ENCODE measurements at places on chromosomes 1 and 21.

- DNase-seq: no peak
Measured at GRCh38 chr1:79037085-79037484, 30.6 kb upstream of the ADGRL4 start.

DNA sequence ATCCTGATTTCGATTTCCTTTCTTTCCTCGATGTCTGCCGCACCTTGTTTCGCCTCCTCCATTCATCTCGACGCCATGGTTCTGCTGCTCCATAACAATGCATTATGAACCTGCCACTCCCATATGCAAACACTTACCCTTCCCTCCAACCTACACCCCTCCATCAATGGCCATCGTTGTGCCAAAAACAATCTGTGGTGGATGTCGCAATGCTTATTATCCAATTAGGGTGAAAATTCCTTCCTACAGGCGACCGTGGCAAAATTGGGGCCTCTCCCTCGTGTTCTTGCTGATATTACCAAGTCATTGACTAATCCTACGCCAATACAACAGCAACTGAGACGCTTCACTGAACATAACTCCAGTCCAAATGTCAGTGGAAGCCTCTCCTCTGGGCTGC, 40.3 kb downstream of the CLEC20A start:
- no peak for DNase-seq

GRCh38 chr1:16082283-16083038, 9.0 kb upstream of the FAM131C start:
- peak; percentile 78 for DNase-seq

- DNase-seq: no peak
Measured at GRCh38 chr1:192789871-192790270, 19.0 kb upstream of the RGS2 start.

- DNase-seq: peak; percentile 51
Measured at GRCh38 chr1:218557731-218558130, 212.6 kb downstream of the TGFB2 start.

DNA sequence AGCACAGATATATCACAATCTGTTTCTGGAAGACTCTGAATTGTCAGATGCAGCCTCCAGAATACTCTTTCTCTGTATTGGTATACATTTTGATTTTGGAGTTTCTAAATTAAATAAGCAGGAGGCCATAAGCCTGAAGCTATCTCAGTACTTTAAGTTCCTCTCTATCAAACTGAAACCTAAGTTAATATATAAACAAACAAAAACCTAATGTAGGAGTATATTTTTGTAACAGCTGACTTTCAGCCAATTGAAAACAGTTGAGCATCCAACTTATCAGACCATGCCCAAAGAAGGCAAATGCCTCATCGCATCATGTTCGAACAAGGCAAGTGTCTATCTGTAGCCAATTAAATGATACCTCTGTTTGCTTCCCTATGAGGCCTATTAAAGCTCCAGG, 1054.4 kb downstream of the AMY1C start:
- no peak for DNase-seq

DNA sequence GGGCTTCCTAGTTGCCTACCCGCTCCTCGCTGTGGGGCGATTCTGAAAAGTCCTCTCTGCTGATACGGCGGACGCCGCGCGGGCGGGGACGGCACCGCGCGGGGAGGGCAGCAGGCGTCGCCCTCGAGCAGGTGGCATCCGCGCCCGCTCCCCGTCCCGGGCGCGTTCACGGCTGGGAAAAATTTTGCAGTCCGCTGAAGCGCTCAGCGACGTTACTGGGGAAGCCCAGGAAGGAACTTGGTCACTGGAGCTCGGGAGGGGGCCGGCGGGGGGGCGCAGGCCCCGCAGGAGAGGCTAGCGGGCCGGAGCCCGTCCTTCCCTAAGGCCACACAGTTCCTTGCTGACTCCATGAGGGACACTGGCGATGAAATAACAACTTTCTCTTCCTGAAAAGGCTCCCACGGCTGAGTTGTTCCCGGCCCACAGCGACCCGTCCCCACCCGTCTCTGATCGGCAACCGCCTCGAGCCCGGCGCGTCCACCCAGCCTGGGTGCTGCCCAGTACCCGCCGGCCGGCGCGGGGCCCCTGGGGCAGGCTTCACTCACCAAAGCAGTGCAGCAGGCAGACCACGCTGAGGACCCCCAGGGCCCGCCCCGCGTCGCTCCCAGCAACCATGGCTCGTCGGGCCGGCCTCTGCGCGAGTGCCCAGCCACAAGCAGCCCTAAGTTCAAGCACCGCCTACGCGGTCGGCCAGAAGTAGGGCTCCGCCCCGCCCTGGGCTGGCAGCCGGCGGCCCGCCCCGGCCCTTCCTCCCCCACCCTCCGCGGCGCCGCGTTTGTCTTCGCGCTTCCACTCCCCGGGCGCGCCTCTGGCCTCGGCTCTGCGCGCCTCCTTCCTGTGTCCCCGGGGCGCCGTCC, at the start of gene CD58:
CD58 (minus strand) TSS at position 669 of the 857 bp plus-strand sequence; CDS start at position 615, 54 bp downstream.
- DNase-seq: peak; percentile 95

DNA sequence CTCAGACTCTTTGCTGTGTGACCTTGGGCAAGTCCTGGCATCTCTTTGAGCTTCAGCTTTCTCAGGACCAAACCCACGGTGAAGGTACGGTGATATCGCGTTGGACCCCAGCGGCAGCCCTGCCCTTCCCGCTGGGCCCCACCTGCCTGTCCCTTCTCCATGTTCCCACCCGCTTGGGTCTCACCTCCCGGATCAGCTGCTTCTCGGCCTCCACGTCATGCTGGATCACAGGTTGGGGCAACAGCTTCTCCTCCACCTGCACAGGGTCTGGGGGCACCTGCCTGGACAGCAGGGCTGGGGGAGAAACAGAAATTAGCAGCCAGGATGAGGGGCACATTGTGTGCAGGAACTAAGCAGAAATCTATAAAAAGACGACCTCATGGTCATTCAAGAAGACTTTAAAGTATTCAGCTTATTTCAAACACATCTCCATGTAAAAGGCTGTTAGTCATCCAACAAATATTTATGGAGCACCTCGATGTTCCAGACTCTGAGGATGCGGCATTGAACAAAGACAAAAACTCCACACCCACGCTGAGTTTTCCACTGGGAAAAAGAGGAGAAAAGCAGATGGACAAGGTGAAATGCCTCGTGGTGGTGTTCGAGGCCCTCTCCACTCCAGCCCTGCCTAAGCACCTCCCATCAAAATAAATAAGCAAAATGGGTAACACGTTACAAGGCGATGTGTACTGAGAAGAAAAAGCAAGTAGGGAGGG, 19.5 kb downstream of the KIF17 start:
- peak; percentile 54 for DNase-seq

- no peak for DNase-seq
Measured at GRCh38 chr1:239169276-239169675, 217.1 kb upstream of the CHRM3 start.

DNA sequence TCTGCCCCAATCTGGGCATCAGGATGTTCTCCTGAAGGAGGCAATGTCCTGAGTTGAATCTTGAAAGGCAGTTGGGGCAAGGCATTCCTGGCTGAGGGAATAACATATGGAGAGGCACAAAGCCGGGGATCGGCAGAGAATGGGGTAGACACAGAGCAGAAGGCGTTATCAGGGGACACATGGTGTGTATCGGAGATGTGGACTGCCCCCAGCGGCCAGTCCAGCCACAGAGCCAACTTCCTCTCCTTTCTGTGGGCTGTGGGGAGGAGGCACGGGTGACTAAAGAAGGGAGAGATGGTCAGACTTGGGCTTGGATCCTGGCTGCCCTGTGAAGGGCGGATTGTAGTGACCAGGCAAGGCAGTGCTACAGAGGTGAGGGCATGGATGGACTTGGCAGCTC, 32.1 kb downstream of the FOXD2 start:
- no peak for DNase-seq

GRCh38 chr1:180841415-180841814, 71.3 kb upstream of the KIAA1614 start:
- no peak for DNase-seq

- peak; percentile 27 for DNase-seq
Measured at GRCh38 chr1:87644579-87645190, 316.0 kb downstream of the LMO4 start.

- DNase-seq: no peak
Measured at GRCh38 chr1:227888404-227889046, 59.2 kb downstream of the WNT9A start.

- DNase-seq: no peak
Measured at GRCh38 chr1:67708606-67709005, 23.6 kb downstream of the GADD45A start.

DNA sequence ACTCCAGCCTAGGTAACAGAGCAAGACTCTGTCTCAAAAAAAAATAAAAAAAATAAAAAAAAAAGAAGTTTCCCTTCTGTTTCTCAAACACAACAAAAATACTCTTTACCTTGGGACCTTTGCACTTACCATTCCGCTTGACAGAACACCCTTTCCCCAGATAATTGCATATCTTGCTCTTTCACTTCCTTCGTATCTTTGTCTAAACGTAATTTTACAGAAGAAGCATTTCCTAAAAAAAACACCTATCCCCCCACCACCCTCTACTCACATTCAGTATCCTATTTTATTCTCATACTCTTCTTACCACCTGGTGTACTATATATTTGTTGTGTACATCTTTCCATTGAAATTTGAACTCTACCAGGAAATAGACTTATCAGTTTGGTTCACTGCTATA, 32.7 kb downstream of the ASH1L start:
- no peak for DNase-seq

GRCh38 chr1:187336441-187337168, 507.9 kb downstream of the PLA2G4A start:
- DNase-seq: no peak

DNA sequence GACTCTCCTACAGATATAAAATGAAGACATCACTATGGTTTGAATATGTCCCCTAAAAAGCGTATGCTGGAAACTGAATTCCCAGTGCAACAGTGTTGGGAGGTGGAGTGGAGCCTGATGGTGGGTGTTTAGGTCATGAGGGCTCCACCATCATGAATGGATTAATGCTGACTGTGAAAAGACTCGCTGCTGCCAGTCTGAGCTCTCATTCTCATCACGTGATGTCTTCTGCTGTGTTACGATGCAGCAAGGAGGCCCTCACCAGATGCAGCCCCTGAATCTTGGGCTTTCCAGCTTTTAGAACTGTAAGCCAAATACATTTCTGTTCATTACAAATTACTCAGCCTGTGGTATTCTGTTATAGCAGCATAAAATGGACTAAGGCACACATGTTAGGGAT, 73.8 kb upstream of the PPP2R5A start:
- no peak for DNase-seq

- peak; percentile 79 for DNase-seq
Measured at GRCh38 chr1:208183977-208184911, 59.9 kb downstream of the PLXNA2 start.

DNA sequence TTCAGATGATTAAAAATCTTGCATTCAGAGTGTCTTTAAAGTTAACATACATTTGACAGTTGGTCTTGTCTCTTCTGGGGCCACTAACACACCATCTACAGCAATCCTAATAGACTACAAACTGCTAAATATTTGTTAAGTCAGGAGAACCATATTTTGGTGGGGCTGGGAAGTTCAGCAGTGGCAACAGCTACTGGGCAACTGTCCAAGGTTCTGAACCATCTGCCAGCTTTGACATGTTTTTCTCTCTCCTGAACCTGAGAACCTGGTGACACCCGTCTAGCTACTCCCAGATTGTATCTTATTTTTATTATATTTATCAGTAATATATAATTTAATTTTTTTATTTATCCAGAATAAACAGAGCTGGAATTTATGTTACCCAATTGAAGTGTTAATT, 199.0 kb upstream of the DPYD start:
- peak; percentile 29 for DNase-seq

- DNase-seq: no peak
Measured at GRCh38 chr1:109661391-109661790, 5.5 kb downstream of the GSTM4 start.

GRCh38 chr1:26856181-26856580, 6.8 kb upstream of the SFN start:
- no peak for DNase-seq

DNA sequence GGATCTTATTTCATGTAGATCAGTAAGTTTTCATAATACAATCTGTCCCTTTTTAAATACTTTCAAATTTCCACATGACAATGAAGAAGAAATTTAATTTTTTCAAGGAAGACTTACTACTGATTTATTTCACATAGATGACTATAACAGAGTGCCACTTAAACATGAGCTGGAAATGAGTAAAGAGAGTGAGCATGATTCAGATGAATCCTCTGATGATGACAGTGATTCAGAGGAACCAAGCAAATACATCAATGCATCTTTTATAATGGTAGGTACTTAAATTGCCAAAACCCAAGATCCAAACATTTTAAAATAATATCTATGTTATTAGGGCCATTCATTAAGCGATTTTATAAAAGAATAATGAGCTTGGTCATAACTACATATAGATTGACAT, 110.4 kb downstream of the PTPRC start:
- no peak for DNase-seq

- DNase-seq: no peak
Measured at GRCh38 chr1:228987286-228987685, 252.0 kb downstream of the RHOU start.

- no peak for DNase-seq
Measured at GRCh38 chr1:91754816-91755580, 131.0 kb downstream of the TGFBR3 start.

DNA sequence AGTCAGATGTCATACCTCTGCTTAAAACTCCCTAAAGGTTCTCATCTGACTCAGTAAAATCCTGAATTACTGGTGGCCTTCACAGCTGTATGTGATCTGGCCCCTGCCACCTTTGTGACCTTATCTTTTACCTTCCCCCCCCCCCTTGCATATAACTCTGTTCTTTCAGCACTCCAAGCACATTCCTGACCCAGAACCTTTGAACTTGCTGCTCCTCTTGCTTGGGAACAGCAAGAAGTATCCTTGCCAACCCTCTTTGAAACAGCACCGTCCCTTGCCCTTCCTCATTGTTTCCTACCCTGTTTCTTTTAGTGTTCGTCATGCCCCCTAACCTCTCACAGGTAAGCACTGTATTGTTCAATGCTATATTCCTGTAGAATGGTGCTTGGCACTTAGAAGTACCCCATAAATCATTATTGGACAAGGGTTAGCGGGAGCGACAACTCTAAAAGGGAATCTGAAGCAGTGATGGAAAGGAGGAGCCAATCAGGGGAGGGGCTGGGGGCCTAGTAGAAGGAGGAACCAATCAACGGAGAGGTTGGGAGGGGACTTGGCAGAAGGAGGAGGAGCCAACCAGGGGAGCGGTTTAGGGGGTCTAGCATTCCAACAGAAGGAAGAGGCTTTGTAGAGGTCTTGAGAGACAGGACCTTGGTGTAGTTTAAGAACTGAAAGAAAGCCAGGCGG, 13.9 kb downstream of the CACHD1 start:
- no peak for DNase-seq

GRCh38 chr1:206932177-206932576, 10.4 kb upstream of the FCMR start:
- no peak for DNase-seq

- no peak for DNase-seq
Measured at GRCh38 chr1:8297245-8297644, 20.7 kb upstream of the SLC45A1 start.

GRCh38 chr1:17196496-17197185, 8.3 kb upstream of the PADI1 start:
- no peak for DNase-seq

DNA sequence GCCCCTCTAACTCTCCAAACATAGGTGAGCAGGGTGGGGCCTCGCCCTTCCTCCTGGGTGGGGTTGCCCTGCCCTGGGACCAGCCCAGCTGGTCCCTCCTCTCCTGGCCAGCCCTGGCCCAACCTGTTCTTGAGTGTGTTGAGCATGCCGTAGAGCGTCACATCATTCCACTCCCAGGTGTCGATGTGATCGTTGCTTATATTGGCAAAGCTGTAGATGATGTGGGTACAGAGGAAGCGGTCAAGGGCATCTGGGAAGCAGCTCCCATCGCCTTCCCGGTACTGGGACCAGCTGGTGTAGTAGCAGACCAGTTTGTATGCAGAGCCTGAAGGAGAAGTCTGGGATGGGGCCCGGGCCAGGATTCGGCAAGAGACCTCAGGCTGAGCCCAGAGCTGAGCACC, 1.4 kb downstream of the CHI3L1 start:
- no peak for DNase-seq

- no peak for DNase-seq
Measured at GRCh38 chr1:154346276-154346917, 21.1 kb downstream of the ATP8B2 start.

All from urothelium cell line (cell line).